Natural killer cell treated with Interleukin-12 subunit alpha and Interleukin-12 subunit beta and Interleukin-15 and Interleukin-18, amount 100 ng/mL, for 72 hours (primary cell): ENCODE measurements at places on chromosomes 5 and 9. TPM values are rescaled to one million over a fixed set of nuclear protein-coding genes. Genes with fewer than 3 reads are reported as not detected.

DNA sequence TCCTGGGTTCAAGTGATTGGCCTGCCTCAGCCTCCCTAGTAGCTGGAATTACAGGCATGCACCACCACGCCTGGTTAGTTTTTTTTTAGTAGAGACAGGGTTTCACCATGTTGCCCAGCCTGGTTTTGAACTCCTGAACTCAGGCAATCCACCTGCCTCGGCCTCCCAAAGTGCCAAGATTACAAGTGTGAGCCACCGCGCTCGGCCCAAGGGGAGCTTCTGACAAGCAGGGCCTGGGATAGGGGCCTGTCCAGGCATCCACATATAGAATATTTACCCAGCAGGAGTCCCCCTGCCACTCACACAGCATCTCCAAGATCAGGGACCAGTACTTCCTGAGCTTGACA, 10.1 kb downstream of the IRF1 start:
- peaks cover 75% of the 10 kb centered on the region for H3K4me1 ChIP-seq
- no peak overlapping the region for H3K4me3 ChIP-seq
- no peaks in the 10 kb centered on the region for H3K27me3 ChIP-seq
- H3K36me3 ChIP-seq: peaks cover 17% of the 10 kb centered on the region
- peak; percentile 55 for DNase-seq
- peak overlapping the region; percentile 90 for H3K27ac ChIP-seq

SLC6A18 gene
- not detected for total RNA-seq

DNA sequence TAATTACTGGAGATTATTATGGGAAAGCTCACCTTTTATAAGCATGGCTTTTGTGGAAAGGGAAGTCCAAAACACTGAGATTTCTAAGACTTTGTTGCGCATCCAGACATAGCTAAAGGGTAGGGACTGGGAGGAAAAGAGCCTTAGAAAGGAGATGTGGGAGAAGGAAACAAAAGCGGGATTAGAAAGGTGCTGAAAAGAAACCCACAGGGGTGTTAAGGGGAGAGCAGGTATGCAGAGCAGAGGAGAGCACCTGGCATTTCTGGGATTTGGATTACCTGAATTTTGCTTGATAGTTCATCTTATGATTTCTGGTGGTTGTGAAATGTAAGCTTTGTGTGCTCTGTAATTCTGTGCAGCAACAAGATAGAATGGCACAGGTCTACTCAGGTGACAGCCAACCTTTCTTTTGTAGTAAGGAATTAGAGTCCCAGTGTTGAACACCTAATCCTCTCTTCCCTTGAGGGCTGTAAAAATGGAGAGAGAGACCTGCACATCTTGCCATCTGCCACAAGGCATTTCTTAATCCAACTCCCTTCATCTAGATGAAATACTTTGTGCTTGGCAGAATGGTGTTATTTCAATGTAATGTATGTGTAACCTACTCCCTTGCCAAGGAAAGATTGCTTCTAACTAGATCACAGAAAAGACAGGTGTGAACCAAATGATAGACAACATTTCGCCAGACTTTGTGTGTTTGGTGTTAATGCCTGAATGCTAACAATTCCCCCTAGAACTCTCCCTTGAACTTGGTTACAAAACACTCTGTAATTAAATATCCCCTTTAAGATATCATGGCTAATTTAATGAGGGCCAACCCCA, 47.4 kb downstream of the ATPSCKMT start:
- no peaks in the 10 kb centered on the region for H3K4me1 ChIP-seq
- H3K36me3 ChIP-seq: peaks cover 9% of the 10 kb centered on the region
- no peak overlapping the region for H3K27ac ChIP-seq
- H3K4me3 ChIP-seq: no peak overlapping the region
- H3K27me3 ChIP-seq: no peaks in the 10 kb centered on the region

F2R gene
- 23.7 TPM for total RNA-seq

DNA sequence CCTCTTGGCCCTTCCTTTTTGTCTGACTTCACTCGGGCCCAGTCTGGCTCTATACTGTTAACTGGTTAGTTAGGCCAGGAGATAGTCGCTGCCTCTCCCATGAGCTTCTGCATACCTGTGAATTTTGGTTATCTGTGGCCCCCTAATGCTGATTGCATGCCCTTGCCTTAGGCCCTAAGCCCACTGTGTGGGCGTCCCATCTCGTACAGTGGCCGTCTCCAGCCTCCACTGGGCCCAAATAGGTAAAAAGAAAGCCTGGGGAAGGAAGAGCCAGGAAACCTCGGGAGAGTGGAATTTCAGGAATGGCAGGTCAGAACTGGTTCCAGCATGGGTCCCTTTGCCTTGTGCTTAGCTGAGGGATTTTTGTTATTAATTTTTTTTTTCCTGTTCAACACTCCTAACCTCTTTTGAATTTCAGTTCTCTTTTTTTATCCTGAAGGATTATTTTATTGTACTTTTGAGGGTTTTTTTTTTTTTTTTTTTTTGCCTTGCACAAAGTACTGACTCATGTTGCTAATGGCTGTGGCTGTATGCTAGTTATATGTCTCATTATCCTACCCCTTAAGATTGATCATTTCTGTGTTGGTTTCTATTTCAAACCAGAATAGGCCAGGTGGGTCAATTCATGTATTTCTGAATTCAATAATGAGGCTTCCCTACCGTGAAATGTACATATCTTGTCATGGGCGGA, 3.4 kb downstream of the PRRC2B start:
- no peaks in the 10 kb centered on the region for H3K36me3 ChIP-seq
- peaks cover 70% of the 10 kb centered on the region for H3K4me1 ChIP-seq
- no peaks in the 10 kb centered on the region for H3K27me3 ChIP-seq
- DNase-seq: no peak
- H3K27ac ChIP-seq: peak overlapping the region; percentile 85

DNA sequence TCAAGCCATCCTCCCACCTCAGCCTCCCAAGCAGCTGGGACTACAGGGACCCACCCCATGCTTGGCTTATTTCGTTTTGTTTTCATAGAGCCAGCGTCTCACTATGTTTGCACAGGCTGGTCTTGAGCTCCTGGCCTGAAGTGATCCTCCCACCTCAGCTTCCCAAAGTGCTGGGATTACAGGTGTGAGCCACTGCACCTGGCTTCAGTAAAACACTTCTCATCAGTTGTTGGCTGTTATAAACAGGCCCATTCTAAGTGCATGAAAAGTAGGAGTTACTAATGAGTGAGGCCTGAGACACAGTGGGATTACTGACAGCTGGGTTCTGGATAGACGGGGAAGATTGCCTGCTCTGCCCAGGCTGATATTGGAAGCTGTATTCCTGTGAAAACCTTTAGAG, 3.5 kb downstream of the CRB2 start:
- no peak overlapping the region for H3K27ac ChIP-seq
- no peak overlapping the region for H3K4me3 ChIP-seq
- no peaks in the 10 kb centered on the region for H3K36me3 ChIP-seq
- peaks cover 6% of the 10 kb centered on the region for H3K4me1 ChIP-seq
- no peak for DNase-seq

GRCh38 chr9:79671558-79671957, 99.8 kb downstream of the TLE4 start:
- peak overlapping the region; percentile 42 for H3K27ac ChIP-seq
- no peak overlapping the region for H3K4me3 ChIP-seq
- peaks cover 52% of the 10 kb centered on the region for H3K4me1 ChIP-seq
- no peaks in the 10 kb centered on the region for H3K27me3 ChIP-seq
- H3K36me3 ChIP-seq: no peaks in the 10 kb centered on the region
- no peak for DNase-seq

DNA sequence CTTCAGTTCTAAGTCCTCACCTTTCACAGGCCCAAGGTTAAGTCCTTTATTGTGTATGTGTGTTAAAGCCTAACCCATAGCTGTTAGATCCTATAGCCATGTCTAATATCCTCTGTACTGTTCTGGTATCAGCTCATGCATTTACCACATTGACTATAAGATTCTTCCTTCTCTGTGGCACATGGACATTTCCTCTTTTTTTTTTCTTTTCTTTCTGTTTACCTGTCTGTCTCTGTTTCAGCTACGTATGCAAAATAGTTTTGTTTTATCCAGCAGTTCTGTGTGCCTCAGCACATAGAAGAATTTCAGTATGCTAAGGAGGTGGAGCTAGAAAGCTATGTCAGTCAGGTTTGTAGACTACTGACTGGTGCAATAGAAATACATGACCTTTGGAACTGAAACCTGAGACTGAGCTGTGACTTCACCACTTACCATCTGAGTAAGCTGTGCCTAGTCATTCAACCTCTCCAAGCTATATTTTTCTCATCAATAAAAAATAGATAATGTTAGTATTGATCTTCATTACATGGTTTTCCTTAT, 155.6 kb upstream of the VLDLR start:
- H3K36me3 ChIP-seq: peaks cover 6% of the 10 kb centered on the region
- peaks cover 29% of the 10 kb centered on the region for H3K27me3 ChIP-seq
- no peak for DNase-seq
- no peak overlapping the region for H3K4me3 ChIP-seq

PTCH1 gene
- 15.2 TPM for total RNA-seq

CD14 gene
- 1.00 TPM for total RNA-seq

FBXO4 gene
- 11.7 TPM for total RNA-seq

DNA sequence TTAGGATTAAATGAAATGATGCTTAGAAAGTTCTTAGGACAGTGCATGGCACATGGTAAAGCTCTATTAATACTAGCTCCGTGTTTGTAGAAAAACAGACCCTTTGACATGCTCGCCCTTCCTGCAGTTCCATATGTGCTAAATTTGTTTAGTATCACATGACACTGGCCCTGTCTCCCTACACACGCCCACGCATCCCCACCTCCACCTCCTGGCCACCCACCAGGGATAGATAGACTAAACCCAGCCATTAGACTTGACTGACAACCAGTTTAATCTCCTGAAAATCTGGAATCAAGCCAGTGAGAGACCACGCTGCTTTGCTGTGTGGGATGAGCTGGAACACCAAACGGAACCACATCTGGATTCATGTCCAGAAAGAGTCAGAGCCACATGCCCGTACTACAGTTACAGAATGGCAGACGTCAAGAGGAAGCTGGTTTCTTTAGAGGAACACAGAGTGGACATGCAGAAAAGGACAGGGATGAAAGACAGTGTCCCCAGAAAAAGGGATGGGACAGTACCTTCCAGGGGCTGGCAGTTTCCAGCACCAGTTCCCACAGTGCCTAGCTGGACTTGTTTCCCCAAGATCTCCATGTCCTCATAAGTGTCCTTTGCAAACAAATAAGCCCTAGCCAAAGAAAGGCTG, 186.1 kb downstream of the PDZD2 start:
- H3K4me1 ChIP-seq: no peaks in the 10 kb centered on the region
- H3K4me3 ChIP-seq: no peak overlapping the region
- H3K36me3 ChIP-seq: no peaks in the 10 kb centered on the region
- peaks cover 14% of the 10 kb centered on the region for H3K27me3 ChIP-seq
- DNase-seq: no peak

C5orf63 gene
- total RNA-seq: 12.9 TPM

GRCh38 chr9:92762196-92762595, 2.4 kb downstream of the BICD2 start:
- H3K36me3 ChIP-seq: no peaks in the 10 kb centered on the region
- no peaks in the 10 kb centered on the region for H3K27me3 ChIP-seq
- peak overlapping the region; percentile 88 for H3K4me3 ChIP-seq
- peak overlapping the region; percentile 79 for H3K27ac ChIP-seq

GRCh38 chr5:52945040-52945439, 44.1 kb upstream of the ITGA2 start:
- DNase-seq: no peak
- peaks cover 3% of the 10 kb centered on the region for H3K27me3 ChIP-seq
- no peak overlapping the region for H3K27ac ChIP-seq
- peaks cover 12% of the 10 kb centered on the region for H3K4me1 ChIP-seq

PDE6A gene
- not detected for total RNA-seq

DNA sequence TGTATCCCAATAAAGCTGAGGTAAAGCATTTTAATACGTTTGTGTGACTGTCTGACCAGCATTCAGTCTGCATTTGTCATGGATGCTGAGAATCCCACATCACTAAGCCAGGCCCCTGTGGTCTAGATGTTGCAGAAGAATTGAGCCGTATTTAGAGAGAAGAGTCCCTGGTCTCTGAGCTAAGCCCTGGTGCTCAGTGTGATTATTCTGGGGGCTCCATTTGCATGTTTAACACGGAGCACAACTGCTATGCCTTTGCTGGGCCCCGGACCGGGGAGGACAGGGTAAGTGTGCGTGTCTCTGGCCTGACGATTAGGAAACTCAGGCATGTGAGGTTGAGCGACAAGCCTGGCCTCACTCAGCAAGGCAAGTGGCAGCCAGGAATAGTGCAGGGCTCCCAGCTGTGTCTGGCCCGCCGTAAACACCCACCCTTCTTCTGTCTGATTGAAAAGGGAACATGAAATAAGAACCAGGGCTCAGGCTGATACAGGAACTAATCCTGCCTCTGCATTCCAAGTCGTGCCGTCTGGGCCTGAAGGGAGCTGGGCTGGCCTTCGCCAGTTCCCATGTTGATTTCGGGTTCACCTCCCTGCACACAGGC, 22.3 kb downstream of the FAM78A start:
- H3K36me3 ChIP-seq: no peaks in the 10 kb centered on the region
- H3K27me3 ChIP-seq: no peaks in the 10 kb centered on the region
- no peak for DNase-seq
- H3K27ac ChIP-seq: peak overlapping the region; percentile 94
- H3K4me1 ChIP-seq: peaks cover 31% of the 10 kb centered on the region

- H3K36me3 ChIP-seq: no peaks in the 10 kb centered on the region
- no peak overlapping the region for H3K4me3 ChIP-seq
- peaks cover 12% of the 10 kb centered on the region for H3K27me3 ChIP-seq
- peaks cover 2% of the 10 kb centered on the region for H3K4me1 ChIP-seq
- no peak for DNase-seq
These were observed 127.4 kb upstream of the STC2 start for GRCh38 chr5:173455599-173455957.

DNA sequence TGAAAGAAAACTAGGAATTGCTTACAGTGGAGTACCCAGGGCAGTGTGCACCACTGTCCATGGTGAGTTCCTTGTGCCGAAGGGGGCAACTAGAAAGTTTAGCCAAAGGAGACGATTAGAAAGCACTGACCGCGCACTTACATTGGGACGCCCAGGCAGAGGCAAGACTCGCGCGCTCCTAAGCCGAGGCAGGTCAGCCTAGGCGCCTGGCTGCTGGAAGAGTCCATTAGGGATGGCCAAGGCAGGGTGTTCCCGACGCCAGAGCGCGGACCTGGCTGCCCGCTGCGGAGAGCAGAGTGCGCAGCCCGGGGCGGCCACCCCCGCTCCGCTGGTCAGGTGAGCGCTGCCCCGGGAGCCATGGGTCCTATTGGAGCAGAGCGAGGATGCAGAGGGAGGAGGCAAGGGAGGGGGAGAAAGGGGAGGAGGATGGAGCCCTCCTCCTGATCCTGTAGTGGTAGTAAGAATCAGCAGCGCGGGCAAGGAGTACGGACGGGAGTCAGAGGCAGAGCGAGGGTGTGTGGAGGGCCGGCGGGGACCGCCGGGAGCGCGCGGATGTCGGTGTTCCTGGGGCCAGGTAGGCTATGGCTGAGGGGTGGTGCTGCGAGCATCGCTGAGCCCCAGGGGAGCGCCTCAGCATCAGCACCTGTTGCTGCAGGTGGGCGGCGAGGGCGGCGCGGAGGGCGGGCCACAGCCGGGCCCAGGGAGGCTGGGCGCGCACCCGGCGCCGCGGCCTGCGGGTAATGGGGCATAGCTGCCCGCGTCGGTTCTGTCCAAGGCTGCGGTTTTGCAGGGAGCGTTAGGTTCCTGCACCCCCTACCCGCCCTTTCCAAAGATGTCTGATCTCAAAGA, at the start of gene ADGRV1:
ADGRV1 (plus strand) TSS at position 454 of the 849 bp plus-strand sequence; CDS start at position 553, 99 bp downstream.
- H3K4me3 ChIP-seq: no peak within 1 kb of the TSS
- H3K27ac ChIP-seq: no peak within 1 kb of the TSS
- no peaks in the 10 kb centered on the region for H3K4me1 ChIP-seq
- DNase-seq: no peak
- no peaks in the 10 kb centered on the region for H3K36me3 ChIP-seq
- peaks cover 34% of the 10 kb centered on the region for H3K27me3 ChIP-seq

GRCh38 chr5:14767735-14768507, 103.4 kb downstream of the OTULIN start:
- H3K4me1 ChIP-seq: peaks cover 11% of the 10 kb centered on the region
- no peak for DNase-seq
- H3K27me3 ChIP-seq: no peaks in the 10 kb centered on the region
- H3K27ac ChIP-seq: no peak overlapping the region
- peaks cover 8% of the 10 kb centered on the region for H3K36me3 ChIP-seq
- no peak overlapping the region for H3K4me3 ChIP-seq
